CD4-positive, alpha-beta T cell treated with Interleukin-15 for 4 hours (primary cell): ENCODE measurements at places on chromosomes 6 and 20.

- no peak for DNase-seq
Observed at GRCh38 chr6:57226221-57226620, 4.1 kb upstream of the RAB23 start.

DNA sequence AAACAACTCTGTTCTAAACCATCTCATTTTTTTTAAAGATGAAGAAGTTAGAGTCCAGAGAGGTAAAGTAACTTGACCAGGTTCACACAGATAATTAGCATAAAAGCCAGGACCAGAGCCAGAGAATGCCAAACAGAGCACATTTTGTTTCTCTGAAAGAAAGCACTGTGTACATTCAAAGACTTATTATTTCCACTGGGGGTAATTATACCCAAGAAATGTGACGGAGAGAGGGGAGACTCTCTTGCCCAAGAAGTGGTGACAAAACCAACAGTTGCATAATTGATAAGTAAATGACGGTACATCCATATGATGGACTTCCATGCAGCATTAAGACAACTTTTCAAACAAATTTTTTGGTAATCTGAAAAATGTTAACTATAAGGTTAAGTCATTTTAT is 111.6 kb downstream of the RTN4IP1 start:
- DNase-seq, result no peak

GRCh38 chr6:5214570-5215052 is 46.1 kb downstream of the LYRM4 start:
- peak; percentile 6 for DNase-seq

- DNase-seq, result no peak
Observed at GRCh38 chr6:12804952-12805645, 88.5 kb downstream of the PHACTR1 start.

DNA sequence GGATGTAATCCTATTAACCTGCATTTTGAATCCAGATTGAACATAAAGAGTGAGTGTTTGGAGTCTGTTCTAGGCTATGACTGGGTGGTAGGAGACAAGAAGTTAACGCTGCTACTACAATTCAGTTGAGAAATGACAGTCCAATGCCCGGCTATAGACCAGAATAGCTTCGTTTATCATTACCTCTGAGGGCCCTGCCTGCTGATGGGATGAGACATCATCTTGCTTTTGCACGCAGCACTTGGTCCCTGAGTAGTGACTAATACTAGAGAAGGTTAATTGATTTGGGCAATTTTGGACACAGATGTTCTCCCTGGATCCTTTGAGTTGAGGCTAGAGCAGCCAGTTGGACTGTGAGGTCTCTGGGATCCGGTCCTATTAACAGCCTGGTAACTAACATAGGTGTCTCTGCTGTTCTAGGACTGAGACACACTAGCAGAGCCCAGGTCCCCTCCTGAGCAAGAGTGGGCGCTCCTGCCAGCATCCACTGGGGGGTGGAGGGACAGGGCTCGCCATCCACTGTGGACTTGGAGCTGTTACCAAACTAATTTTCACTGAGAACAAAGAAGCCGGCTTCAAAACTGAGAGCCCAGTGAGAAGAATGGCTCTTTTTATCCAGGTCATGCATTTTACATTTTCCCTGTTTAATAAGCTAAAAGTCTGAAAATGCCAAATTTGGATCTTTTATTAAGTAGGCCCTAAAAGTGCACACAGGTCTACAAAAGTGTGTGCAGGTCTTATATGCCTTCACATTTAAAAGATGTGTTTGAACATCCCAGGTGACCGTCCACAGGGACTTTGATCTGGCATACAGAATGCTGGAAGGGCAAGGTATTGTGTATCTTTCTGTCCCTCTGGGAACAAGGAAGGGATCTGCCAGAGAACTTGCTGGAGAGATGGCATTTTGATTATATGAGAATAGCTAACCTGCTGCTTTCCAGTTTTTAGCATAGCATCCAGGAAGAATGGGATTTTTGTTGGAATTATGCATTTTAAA is 212.5 kb downstream of the CDH4 start:
- no peak for DNase-seq

- DNase-seq, result no peak
Observed at GRCh38 chr6:28078836-28079235, 1.5 kb upstream of the ZNF165 start.

- no peak for DNase-seq
Observed at GRCh38 chr6:97040355-97040860, 115.9 kb downstream of the KLHL32 start.

GRCh38 chr6:113352029-113352801 is 504.9 kb upstream of the MARCKS start:
- no peak for DNase-seq

DNA sequence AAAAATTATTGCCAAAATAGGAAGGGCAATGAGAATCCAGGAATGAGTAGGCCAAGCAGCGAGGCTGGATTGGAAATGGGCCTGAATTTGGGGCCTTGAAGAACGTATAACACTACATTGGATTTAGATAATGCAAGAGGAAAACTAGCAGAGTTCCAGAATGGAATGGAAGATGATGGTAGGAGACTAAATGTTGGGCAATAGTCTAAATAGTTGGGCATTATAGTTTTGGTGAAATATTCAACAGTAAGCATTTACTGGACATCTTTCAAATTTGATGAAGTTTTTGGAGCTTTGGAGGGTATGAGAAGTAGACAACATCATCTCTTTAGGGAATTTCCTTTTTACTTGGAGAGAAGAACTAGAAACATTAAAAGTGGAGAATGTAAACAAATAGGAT is 3.4 kb upstream of the JARID2 start:
- no peak for DNase-seq

DNA sequence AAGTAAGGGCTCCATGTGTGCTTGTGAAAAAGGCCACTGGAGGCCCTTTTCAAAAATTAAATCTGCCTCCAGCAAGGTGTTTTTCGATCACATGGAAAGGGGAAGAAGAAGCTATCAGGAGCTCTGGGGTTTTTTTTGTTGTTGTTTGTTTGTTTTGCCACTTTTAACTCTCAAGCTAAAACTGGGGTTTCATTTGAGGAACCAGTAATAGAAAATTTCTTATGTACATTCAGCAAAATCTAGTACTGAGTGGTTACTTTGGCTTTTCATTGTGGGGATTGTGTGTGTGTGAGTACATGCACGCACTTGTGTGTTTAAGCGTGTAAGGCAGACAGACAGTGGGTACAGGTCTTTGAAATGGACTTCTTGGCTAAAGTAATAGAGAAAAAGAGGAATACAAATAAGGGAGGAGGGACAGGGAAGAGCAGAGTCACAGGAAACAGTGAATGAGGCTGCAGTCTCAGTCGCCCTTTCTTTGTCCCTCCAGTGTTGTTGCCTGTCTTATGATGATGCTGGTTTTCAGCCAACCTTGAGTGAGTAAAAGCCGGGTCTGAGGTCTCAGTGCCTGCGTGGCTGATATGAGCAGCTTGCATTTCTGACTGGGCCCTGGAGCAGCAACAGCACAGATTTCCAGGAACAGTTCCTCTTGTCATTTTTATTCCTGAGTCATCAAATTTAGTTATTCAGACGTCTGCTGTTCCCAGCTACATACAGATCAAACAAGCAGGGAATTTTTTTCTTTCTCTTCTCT is 26.2 kb downstream of the SLC16A10 start:
- peak; percentile 45 for DNase-seq

- DNase-seq, result no peak
Observed at GRCh38 chr6:53921639-53922038, 126.8 kb downstream of the LRRC1 start.

- peak; percentile 49 for DNase-seq
Observed at GRCh38 chr20:16761305-16761829, 13.2 kb downstream of the OTOR start.

DNA sequence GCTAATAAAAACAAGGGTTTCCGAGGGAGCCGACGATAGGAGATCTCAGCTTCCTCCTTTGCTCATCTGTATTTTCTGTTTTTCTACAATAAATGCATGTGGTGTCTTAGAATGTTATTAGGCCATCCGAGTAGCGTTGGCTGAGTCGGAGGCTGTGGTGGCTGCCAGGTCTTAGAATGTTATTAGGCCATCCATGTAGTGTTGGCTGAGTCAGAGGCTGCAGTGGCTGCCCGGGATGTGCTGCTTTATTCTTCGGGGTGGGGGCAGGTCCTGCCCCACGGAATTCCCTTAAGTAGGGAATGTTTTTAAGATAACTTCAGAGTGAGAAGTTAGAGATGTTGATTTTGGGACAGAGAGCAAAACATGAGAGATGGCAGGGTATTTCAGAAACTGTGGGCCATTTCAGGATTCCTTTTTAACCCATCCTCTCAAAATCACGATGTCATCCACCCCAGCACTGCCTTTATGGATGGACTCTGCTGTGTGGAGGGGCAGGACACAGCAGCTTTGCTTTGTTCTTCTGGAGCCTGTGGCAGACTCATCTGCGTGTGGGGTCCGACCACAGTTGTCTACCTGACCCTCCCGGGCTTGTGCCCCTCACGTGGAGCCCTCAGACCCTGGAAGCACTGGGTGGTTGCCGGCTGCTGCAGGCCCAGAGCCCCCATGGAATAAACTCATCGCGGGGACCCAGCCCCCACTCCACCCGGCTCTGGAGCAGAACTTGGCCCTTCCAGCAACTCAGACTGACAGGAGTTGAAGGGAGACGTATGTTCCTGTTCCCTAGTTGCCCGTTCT is 20.4 kb downstream of the OSBPL2 start:
- DNase-seq, result no peak

- no peak for DNase-seq
Observed at GRCh38 chr6:24929242-24929641, 6.5 kb downstream of the RIPOR2 start.

GRCh38 chr6:141618180-141618581 is 514.5 kb upstream of the GJE1 start:
- DNase-seq, result no peak

DNA sequence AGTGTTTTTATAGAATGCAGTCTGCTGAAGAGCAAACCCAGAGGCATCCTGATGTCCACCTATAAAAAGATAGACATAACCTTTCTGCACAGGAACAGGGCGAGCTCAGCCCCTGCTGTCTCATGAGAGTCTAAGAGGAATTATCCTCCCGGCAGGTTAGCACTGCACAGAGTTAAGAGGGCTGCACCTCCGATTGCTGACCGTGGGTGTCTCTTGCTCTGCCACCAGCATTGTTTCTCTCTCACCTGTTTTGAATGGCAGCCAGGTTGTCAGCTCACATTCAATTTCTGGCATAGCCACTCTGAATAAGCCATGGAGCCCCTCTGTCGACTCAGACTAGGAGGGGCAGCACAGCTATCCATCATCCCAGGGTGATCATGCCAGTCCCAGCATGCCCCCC is 211.2 kb downstream of the PHACTR1 start:
- DNase-seq, result no peak

- no peak for DNase-seq
Observed at GRCh38 chr20:37841971-37842370, 61.0 kb upstream of the VSTM2L start.

DNA sequence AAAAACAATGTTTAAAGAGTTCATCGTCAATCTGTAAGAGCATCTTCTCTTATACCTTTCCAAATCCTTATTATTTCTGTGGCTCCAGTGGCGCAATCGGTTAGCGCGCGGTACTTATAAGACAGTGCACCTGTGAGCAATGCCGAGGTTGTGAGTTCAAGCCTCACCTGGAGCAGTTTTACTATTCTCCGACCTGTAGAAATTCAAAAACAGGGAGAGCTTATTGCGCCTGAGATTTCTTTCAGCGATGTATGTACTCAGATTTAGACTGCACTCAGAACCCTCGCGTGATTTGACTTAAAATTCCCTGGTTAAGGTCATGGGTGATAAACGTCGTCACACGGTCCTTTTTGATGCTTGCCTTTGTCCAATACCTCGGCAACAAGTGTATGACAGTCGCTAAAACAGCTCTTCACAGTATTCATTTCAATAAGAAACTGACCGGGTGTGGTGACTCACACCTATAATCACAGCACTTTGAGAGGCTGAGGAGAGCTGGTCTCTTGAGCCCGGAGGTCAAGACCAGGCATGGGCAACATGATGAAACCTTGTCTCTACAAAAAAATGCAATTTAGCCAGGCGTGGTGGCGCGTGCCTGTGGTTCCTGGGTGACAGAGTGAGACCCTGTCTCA is 11.9 kb downstream of the GPX5 start:
- peak; percentile 5 for DNase-seq

- DNase-seq, result no peak
Observed at GRCh38 chr6:163702736-163703135, 288.2 kb downstream of the QKI start.

DNA sequence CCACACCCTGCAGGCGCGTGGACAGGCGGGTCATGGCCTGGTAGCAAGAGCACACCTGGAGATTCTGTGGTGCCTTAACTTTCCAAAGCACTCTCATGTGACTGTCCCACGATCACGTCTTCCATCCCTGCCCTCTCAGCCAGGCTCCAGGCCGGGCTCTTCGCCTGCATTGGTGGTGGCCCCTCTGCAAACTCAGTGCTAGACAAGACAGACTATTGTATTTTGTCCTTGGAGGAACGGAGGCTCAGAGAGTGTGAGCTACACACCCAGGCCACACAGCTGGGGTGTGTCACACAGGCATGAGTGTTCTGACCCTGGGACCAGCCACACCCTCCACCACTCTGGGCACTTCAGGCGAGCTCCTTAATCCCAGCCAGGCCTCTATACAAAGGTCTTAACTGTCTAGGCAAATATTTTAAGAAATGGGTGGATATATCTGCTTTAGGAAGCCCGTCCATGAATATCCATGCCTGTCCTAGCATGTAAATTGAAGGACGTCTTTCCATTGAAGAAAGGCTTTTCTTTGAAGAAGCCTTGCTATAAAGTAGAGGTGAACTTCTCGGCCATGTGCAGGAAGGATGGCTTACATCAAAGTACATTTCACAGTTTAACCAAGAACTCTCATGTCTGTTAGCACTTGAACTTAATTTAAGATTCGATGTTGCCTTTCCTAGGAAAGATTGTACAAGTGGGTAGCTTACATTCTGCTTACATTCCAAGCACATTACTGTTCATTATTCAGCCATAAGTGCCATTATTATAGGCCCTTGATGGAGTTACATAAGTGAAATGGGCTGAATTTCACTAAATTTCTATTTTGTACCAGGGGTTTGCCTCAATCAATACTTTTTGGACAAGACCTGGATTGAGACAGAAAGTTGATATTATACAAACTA is 263.9 kb downstream of the DLL1 start:
- DNase-seq, result no peak

- DNase-seq, result peak; percentile 68
Observed at GRCh38 chr6:129498950-129499842, 210.8 kb downstream of the ARHGAP18 start.

GRCh38 chr6:105759946-105760345 is 326.2 kb upstream of the PRDM1 start:
- DNase-seq, result no peak

DNA sequence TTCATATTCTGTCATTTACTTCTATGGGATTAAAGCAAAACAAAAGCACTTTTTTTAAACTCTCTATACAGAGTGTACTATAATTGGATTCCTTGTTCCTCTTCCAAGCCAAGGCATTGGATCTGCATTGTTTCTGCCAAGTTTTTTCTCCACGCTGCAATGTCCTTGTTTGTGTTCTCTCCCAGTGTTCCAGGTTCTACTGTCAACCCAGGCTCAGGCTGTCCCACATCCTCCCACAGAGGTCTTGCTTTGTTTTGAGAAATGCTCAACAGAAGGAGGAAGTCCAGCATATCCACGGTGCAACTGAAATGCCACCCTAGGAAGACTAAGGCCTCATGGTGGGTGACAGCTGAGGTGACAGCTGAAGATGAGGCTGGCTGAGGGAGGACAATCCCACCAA is 287.1 kb upstream of the PRDM1 start:
- no peak for DNase-seq

GRCh38 chr6:96742702-96743101 is 94.6 kb downstream of the GPR63 start:
- DNase-seq, result no peak
